Right ventricle myocardium inferior (tissue), 1 donor: ENCODE measurements at places on chromosomes 1 and 21.

DNA sequence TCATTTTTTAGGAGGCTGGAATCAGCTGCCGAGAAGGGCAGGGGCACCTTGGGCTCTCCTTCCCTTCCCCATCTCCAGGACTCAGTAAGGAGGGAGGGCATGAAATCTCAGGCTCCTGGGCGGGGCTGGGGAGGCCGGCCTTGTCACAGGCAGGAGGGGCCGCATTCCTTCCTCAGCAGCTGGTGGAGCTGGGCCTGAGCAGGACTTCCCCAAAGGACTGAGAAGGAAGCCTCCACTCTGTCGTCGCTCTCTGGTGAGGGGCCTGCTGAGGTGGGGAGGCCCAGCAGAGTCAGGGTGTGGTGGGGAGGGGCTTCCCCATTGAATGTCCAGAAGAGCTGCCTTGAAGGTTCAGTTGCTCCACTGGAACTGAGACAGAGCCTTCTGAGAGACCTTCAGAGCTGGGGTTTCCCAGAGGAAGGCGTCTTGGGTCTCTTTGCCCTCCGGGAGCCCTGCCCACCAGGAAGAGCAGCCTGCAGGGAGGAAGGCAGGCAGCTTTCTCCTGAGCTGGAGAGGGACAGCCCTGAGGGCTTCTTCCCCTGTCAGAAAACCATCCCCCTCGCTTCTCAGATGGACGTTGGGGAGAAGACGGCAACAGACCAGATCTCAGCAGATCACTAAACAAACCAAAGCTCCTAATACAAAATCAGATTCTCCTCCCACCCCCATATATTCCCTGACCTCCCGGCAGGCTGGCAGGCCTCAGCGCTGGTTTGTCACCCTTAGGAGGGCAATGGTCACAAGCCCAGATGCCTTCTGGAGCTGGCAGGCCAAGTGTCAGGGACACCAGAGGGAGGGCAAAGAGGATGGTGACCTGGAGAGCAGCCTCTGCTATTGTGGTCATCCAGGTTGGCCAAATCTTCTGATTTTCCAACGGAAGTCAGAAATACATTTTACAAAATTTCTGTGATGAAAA is 10.7 kb downstream of the KCNA10 start:
- DNase-seq, result peak; percentile 83

DNA sequence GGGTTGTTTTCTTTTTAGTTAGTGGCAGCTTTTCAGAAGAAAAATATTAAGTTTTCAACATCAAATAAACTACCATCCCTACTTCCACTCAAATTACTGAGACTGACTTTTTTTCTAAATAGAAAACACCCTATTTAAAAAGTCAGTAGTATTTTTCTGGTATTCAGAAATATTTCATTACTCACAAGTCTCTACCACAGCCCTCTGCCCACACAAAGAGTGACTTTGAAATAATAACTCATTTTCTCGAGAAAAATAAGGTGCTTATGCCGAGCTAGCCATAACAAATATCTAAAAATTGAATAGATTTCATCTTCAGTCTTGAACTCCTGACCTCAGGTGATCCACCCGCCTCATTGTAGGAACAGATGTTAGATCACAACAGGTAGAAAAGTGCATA is 41.8 kb upstream of the USP25 start:
- no peak for DNase-seq

DNA sequence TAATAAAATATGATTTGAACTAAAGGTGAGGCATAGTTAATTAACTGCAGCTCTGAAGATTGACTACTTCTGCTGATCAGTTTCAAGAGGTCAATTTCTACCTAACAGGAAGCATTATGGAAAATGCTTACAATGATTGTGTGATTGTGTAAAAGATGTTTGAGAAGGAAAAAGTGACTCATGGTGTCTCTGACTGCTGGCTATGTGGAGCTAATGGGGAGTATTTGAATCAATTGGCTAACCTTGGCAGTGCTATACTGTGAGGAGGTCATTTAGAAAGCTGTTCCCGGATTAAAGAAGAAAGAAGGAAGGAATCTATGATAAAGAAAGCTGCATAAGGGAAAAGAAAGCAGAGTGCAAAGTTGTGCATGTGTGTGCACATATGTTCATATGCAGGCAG is 376.5 kb downstream of the ADGRL2 start:
- no peak for DNase-seq

DNA sequence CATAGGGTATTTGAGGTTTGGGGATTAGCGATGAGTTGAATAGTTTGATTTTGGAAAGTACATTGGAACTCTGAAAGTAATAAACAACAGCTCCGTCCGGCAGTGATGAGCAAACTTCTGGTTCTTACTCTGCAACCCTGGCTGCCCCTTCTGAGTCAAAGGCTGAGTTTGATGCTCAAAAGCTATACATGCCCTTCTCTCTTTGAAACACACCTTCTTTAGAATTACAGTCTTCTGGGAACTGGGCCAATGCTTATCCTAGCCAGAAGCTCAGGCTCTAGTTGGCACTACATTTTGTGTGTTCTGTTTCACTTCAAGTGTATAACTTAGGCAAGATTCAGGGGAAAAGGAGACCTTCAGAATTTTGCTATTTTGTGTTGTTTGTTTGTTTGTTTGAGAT is 9.3 kb downstream of the AHCYL1 start:
- DNase-seq, result no peak

- DNase-seq, result no peak
These were observed 5.1 kb upstream of the RFX5 start for GRCh38 chr1:151352021-151352718.

GRCh38 chr1:186225096-186225495 is 150.0 kb downstream of the TPR start:
- DNase-seq, result no peak

GRCh38 chr1:168086438-168086837 is 50.3 kb downstream of the GPR161 start:
- DNase-seq, result no peak

DNA sequence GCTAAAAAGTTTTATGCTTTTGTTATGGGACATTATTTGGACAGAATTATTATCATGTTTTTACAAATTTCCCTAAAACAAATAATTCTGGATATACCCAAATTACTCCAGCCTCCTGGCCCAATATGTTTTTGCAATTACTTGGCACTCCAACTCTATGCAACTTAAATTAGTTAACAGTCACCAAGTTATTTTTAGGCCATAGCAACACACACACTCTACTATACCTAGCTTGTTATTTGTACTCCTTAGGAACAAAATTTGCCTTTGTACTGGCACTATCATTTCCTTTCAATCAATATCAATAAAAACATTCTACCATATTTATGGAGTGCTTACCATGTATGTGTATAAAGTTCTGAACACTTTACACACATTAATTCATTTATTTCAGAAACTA is 7.7 kb downstream of the DUSP10 start:
- no peak for DNase-seq

- DNase-seq, result no peak
These were observed 508.8 kb upstream of the ZP4 start for GRCh38 chr1:238399558-238399957.

- no peak for DNase-seq
These were observed 6.5 kb downstream of the RNF207 start for GRCh38 chr1:6212193-6212959.

GRCh38 chr1:6591644-6592043 is 11.0 kb downstream of the KLHL21 start:
- DNase-seq, result no peak

DNA sequence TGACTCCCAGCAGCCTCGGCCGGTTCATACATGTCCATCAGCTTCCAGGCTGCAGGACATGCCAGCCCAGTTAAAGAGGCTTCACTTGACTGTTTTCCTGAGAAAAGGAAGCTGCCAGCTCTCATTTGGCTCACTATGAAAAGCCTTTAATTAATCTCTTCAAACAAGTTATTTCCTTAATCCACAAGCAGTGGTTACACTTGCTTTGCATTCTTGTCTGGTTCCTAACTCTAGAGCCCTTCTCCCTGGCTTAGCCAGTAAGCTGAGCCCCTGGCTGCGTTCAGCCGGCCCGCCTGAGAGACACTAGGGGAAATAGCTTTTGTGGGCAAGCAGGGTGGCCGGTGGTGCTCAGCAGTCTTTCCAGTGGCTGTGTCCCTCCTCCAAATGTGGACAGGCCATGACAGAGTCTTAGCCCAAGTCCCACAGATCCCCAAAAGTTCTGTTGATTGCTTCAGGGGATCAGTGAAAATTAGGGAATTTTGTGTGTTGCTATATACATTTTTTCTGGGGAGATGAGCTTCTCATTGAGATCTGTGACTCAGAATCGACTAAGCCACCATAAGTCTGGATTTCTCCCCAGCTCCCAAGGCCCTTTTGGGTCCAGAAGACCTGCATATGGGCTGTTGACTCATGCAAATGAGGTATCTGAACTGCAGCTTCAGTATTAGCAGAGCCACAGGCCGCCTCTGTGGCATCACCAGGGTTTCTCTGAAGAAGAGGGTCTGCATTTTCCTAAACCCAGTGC is 10.1 kb downstream of the ATF3 start:
- no peak for DNase-seq

GRCh38 chr1:155285063-155285462 is 7.8 kb downstream of the HCN3 start:
- DNase-seq, result no peak

GRCh38 chr21:33058527-33058926 is 11.4 kb upstream of the OLIG1 start:
- DNase-seq, result no peak

- no peak for DNase-seq
These were observed 2.9 kb downstream of the C2CD2 start for GRCh38 chr21:41950941-41951351.

- no peak for DNase-seq
These were observed 4.4 kb downstream of the JAM2 start for GRCh38 chr21:25643486-25643885.

- no peak for DNase-seq
These were observed 9.6 kb downstream of the TRIM11 start for GRCh38 chr1:228396770-228397662.

GRCh38 chr1:59976194-59977074 is 49.9 kb upstream of the CYP2J2 start:
- no peak for DNase-seq

- no peak for DNase-seq
These were observed 196.1 kb upstream of the CAMK1G start for GRCh38 chr1:209387271-209387968.

DNA sequence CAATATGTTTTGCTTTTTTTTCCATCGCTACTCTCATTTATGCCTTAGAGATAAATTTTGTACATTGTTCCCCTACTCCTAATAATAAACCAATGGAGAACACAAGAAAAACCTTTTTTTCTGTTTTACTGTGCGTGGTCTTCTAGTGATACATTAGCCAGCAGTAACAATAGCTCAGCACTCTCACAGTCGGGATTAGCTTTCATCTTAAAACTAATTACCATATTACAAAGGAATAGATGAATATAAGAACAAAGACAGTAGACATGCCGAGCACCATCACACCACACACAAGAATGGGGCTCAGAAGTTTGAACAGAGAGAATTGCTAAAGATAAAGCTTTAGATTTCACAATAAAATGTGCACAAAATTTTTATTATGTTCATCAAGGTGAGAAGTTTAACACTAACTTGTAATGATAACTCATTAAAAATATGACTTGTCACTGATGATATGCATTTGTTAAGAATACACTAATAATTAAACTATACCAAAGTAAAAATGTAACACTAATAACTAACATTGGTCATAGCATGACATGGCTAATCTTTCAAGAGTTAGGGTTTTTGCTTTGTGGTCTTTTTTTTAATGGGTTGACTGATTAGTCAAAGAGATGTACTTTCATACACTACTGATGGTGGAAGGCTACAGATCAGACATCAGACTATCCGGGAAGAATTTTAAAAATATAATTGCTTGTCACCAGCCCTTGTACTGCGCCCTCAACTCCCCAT is 61.8 kb downstream of the EXTL2 start:
- DNase-seq, result no peak

DNA sequence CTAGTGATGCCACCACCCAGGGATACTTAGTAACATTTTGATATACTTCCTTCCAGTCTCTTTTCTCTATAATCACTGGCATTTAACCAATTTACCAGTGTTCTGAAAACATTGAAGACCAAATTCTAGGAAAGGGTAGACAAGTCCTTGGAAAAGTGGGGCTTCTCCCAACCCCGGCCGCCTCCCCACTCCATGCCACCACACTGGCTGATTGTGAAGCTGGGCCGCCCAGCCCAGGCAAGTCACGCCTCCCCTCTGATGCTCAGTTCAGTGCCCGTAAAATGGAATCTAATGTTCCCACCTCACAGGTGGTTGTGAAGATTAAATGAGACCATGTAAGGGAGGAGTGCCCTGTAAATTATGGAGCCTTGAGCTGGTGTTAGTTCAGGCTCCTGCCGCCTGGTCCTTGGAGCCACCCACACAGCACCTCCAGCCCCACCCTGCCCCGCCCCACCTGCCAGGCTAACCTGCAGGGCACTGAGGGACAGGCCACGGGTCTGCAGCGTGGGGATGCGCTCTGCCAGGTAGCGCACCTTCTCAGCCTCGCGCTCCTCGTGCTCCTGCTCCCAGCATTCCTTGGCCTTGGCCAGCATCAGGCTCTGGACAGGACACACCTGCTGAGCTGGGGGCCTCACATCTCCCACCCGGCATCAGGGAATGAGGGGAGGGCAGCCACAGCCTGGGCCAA is 7.3 kb downstream of the TNNI1 start:
- DNase-seq, result peak; percentile 60

DNA sequence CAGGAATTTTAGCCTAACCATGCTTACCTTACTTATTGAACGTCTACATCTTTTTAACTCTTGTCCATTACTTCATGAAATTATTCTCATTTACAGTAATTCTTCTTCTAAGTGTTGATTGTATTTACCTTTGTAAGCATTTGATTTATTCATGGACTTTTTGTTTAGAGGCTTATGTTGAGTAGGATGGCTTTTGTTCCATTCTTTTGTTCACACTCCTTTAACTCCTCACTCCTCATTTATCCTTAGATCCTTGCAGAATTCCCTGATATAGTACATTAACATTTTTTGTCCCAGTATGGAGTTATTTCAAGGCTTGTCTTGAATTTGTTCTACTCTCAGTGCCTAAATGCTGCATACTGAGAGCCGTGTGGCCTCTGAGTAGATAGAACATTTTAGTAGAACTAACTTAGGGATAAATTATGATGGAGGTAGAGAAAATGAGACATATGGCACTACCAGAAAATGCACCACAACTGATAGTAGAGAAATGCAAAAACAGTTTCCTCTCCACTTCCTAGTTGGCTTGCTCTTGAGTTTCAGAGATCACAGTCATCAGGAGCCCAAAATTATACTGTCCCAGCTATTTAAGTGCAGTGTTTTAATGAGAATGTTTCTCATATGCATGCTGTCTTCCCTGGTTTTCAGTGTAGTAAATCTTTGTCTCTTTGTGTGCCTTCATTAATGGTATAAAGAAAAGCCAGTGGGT is 69.5 kb downstream of the KCNK2 start:
- no peak for DNase-seq

- no peak for DNase-seq
These were observed 29.6 kb downstream of the CHIA start for GRCh38 chr1:111320066-111320879.

GRCh38 chr1:245388687-245389086 is 233.9 kb downstream of the KIF26B start:
- DNase-seq, result no peak

GRCh38 chr1:182885591-182885990 is 46.4 kb downstream of the DHX9 start:
- DNase-seq, result no peak

DNA sequence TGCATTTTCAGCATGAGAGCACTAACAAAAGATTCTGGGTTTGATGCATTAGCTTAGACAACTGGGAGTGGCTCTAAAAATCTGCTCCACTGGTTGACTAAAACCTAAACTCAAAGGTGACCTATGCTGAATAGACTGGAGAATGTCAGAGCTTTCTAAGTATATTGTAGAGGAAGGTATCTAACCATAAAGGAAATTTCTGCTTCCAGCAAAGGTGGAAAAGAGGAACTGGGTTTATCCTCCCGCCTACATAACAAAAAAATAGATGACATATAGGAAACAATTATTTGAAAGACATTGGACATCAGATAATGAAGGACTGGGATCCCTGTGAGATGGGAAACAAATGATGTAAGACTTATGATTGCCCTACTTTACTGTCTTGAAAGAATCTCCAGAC is 35.8 kb upstream of the CR2 start:
- no peak for DNase-seq
